ENCODE measurements at places on chromosomes 3 and 15.
A peak's percentile ranks its signal among the peaks of the same experiment; 100 is the strongest.

DNA sequence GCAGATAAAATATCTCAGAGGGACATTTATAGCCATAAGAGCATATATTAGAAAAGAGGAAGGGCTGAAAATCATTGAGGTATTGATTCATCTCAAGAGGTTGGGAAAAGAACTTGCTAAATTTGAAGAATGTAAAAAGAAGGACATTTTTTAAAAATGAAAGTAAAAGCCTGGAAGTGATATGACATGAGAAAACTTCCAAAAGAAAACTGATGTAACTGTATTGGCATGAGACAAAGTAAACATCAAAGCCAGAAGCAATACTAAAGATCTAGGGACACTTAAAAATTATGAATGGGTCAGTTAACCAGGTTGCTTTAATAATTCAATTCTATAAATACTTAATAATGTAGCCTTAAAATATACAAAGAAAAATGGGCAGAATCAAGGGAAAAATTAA is 31.9 kb downstream of the CEP63 start:
- DNase-seq = no peak

- DNase-seq = no peak
Observed at GRCh38 chr3:123319760-123320159, 118.0 kb downstream of the SEC22A start.

DNA sequence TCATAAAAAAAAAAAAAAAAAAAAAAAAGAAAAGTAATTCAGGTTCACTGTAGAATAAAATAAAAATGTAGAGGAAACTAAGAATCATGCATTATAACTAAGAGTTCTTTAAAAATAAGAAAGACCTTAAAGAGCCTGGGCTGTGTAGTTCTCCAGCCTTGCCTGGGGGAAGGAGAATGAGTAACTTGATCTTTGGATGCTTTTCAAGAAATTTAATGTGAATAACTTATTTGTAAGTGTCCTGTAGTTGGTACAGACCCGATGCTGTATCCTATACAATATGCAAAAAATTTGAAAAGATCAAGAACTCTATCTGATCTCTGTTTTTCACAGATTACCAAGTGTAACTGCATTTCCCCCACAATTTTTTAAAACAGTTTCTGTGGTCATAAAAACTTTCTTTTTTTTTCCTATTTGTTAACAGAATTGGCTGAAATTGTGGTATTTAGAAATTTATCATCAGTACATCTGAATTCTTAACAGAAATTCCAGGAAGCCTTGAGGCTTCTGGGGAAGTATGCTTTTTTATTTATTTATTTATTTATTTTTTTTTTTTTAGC is 195.3 kb downstream of the THRB start:
- DNase-seq = no peak

GRCh38 chr3:67650084-67650483 is 4.3 kb downstream of the SUCLG2 start:
- no peak for DNase-seq

DNA sequence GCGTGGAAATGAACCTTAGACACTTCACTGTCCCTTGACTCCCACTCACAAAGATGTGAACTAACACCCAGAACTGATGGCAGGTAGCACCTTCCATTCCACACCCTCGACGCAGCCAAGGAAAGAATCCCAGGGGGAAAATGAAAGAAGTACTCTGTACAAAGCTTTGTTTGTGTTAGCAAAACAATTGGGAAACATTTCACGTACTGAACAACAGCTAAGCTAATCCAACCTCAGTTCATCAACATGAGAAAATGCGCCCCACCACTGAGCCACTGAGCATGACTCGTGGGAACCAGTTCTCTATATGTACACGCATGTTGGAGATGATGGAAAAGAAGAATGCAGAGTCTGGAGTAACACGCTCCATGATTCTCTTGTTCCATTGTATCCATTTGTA is 32.0 kb downstream of the CORO2B start:
- no peak for DNase-seq

GRCh38 chr3:153372326-153372725 is 210.3 kb downstream of the RAP2B start:
- no peak for DNase-seq

- no peak for DNase-seq
Observed at GRCh38 chr3:66898155-66898554, 100.0 kb upstream of the KBTBD8 start.

DNA sequence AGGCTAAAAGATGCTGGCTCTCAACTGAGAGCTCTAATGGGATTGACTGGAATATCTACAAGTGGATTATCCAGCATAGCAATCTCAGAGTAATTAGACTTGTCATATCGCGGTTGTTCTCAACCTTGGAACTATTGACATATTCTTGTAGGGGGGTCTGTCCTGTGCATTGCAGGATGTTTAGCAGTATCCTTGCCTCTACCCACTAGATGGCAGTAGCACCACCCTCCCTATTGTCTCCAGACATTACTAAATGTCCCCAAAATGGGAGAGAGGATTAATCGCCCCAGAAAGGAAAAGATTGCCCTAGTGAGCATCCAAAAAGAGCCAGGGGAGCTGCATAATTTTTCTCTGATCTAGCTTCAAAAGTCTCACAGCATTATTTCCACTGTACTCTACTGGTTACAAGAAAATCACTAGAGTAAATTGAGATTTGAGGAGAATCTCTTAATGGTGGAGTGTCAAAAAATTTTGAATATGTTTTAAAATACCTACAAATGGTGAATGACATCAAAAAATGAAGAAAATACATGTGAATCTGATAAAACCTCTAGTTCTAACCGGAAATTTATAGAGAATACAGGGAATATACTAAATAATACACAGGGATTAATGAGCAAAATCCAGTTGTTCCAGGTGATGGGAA is 388.2 kb upstream of the AGTR1 start:
- peak; percentile 14 for DNase-seq

DNA sequence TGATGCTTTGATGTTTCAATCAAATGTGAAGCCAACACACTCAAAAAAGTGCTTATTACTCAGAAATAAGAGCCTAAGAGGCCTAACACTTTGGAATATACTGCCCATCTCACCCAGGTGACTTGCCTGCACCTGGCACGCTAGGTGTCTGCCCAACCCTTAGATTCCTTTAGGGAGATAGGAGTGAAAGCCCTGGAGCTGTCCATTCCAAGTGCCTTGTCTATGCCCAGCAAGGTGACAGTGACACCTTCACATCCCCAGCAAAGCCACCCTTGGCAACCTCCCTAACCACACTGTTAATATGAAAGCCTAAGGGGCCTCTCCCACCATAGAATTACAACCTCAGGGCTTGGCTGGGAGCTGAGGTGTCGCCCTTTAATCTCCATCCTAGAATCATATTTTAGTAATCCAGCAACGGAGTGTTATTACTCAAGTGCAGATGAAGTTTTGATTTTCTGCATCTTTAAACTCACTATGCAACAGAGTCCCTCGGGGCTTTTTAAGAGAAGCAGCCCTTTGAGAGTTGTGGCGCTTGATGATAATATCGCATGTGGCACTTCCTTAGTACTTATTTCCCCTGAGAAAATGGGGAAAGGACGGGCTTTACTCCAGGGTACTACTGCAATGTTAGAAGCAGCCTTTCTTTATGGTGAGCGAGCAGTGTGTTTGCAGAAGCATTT is 24.8 kb downstream of the ATP10A start:
- DNase-seq = no peak

DNA sequence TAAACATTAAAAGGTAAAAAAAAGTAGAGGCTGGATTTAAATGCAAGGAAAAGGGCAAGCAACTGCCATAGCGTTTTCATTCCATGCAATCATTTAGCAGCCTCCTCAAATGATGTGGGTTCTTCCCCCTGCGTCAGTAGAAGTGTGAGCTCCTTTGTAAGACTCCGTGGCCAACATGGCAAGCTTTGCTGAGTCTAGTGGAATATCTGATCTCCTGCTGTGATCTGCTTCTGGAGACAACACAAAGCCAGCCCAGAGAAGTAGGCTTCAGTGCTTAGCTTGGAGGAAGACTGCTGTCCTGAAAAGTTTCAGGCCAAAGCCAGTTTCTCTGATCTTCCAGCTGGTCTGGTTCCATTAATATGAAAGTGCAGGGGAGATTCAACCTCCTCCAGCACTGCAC is 70.4 kb downstream of the ARPP21 start:
- no peak for DNase-seq

DNA sequence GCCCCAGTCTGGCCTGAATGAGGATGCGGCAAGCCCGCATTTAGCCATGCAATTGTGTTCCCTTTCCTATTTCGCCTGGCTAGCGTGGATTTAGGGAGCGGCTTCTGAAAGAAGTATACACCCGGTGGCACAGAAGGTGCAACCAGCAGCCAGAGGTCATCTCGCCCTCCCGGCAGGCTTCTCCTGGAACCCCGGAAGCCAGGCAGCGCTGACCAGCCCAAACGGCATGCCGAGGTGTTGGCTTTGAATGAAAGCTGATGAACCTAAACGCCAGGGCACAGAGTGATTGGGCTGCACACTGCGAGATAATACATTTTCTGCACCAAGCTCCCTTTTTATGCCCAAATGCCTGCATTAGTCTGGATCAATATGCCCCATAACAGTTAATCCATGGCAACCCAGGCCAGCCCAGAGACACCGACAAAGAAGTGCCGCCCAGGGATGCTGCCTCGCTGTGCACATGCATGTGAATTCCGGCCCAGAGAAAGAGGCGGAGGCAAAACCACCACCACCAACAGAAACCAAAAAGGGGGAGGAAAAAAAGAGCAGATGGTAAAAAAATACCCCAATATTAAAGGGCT is 1.4 kb downstream of the SRGAP3 start:
- DNase-seq = no peak

DNA sequence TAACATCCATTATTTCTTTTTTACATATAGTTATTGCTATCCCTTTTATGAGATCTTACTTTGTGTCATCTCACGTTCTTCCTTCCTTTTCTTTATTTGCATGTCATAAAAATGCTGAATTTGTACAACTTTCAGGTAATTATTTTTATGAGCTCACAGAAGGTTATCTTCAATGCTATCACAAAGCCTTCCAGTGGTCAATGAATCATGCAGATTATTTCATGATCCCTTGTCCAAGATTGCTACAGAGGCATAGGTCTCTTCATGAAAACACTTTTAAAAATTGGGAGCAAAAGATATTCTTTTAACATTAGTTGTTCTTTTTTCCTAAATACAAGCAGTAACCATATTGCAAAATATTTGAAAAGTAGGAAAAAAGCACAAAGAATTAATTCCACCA is 880.1 kb upstream of the NR2F2 start:
- no peak for DNase-seq

GRCh38 chr15:90820481-90820880 is 47.9 kb upstream of the FURIN start:
- no peak for DNase-seq

- no peak for DNase-seq
Observed at GRCh38 chr3:72058493-72059081, 273.6 kb upstream of the PROK2 start.

GRCh38 chr15:31528846-31529245 is 202.2 kb downstream of the KLF13 start:
- DNase-seq = no peak

GRCh38 chr3:53080612-53081205 is 34.8 kb upstream of the SFMBT1 start:
- DNase-seq = no peak

- peak; percentile 16 for DNase-seq
Observed at GRCh38 chr3:160125258-160125657, 100.0 kb upstream of the C3orf80 start.

DNA sequence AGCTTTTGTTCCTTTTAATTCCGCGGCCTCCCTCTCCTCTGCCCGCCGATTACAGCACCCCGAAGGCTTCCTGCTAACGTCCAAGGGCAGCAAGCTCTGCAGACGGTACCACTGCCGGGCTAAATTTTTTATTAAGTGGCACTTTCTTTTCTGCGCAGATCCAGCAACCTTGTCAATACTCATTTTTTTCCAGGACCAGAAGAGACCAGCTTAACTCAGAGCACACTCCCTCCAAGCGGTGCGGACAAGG is 542 bp upstream of the MEIS2 start:
- DNase-seq = no peak

DNA sequence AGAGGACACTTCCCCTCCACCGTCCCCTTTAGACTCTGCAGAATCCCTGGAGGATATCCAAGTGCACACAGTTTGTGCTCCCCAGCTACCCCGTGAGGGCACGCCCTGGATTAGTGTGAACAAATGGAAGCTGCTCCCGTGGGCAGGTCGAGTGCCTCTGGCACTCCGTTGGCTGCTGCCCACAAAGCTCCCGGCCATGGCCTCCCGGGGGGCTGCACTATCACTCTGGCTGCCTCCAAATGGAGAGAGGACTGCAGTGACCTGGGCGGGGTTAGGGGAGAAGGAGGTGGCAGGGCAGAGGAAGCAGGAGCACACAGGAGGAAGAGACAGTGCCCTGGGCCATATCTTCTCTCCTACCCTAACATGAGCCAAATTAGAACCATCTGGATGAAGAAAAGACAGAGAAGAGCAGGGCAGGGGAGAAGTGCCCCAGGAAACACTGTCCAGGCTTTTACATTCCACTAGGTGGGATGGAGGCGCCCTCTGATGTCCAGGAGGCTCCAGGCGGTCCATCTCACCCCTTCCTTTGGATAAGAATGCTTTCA is 29.4 kb upstream of the ACAD9 start:
- DNase-seq = no peak

GRCh38 chr3:97293596-97294131 is 470.9 kb upstream of the ARL6 start:
- DNase-seq = no peak

DNA sequence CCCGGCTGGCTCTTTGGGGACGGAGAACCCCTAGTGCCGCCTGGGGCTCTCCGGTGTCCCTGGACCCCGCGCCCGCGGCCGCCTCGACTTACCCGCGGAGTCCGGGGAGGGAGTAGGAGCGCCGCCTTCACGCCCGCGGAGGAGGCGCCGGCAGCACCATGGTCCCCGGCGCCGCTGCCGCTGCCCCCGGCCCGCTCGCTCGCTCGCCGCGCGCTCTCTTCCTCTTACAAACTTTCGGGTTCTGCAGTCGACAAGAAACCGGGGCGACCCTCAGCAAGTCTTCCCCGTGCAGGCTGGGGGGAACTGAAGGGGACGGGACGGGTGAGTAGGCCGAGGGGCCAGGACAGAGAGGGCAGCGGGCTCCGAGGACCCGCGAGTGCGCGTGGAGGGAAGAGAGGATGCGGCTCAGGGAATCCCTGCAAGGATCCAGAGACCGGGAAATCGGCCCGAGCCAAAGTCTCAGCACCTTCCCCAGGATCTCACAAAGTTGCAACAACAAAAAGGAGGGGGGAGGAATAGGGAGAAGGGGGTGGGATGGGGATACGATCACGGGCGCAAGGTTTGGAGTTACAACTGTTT is 2.0 kb downstream of the FOXP1 start:
- DNase-seq = no peak
